MV-4-11 (cell line): ENCODE measurements at places on chromosomes 7 and 10.

DNA sequence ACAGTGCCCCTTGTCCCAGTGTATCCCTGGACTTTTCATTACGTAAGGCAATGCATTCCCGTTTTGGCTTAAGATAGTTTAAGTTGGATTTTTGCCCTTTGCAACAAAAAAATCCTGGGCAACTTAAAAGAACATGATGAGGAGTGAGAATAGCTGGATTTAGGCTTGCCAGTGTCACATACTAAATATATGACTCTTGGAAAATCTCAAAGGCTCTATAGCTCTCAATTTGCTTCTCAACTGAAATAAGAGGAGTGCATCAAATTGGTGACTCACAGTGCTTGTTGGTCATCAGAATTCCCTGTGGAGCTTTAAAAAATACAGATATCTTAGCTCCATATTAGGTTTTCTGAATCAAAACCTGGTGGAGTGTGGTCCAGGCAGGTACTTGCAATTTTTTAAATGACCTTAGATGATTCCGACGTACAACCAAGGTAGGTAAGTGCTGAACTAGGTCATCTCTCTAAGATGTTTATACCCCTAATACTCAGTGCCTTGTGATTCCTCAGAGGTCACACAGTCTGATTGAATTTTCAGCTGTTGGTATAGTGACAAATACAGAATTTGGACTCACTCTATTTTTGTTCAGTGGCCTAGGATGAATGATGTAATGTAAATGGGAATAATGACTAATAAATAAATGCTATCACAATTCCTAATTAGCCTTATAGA lies 33.9 kb upstream of the ORC5 start:
- DNase-seq = no peak

DNA sequence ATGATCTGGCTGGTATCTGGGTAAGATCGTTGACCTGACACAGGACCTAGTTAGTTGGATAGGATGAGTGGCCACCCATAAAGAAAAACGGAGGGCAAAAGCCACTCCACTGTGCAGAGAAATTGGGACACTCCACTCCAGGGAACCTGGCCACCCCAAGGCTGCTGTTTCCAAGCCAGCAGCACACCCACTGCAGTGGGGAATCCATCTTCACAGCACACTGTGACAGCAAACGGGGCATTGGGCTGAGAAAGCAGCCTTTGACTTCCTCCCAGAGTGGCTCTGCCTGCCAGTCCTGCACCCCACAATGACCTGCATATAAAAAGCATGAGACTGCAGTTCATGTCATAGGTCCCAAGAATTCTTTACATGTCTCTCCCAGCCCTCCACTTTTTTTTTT lies 52.9 kb downstream of the MTPN start:
- DNase-seq = no peak

- DNase-seq = peak; percentile 48
These were observed 276.8 kb upstream of the AKR1E2 start for GRCh38 chr10:4549139-4549653.

DNA sequence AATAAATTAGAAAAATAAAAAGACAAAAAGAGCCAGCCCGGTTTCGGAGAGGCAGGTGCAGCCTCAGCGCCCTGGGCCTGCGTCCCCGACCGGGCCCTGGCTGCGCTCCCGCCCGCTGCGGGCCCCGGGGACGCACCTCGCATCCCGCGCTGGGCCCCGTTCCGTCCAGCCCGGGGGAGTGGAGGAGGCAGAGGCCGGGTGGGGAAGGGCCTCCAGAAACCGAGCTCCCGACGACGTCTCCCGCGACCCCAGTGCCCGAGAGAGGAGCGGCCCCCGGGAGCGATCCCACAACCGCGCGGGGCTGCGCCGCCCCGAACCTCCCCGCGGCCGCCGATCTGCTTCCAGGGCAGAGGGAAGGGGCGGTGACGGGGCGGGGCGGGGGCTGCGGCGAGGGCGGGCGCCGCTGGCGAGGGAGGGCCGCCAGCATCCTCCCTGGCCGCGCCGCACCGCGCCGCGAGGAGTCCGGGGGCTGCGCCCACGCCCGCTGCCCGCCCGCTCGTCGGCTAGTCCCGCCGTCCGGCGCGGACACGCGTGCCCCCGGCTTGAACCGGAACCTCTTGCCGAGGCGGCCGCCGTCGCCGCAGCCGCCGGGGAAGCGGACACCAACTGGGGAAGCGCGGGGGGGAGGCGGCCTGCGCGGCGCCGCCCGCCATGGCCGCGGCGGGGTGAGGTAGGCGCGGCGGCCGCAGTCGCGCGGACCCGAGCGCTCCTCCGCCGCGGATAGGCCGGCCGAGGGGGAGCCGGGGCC lies at the start of gene CCNY:
Gene CCNY, plus strand, starts transcription at position 426 of the 748 bp plus-strand sequence. CDS start 545 bp downstream, outside the sequence.
- peak; percentile 34 for DNase-seq

DNA sequence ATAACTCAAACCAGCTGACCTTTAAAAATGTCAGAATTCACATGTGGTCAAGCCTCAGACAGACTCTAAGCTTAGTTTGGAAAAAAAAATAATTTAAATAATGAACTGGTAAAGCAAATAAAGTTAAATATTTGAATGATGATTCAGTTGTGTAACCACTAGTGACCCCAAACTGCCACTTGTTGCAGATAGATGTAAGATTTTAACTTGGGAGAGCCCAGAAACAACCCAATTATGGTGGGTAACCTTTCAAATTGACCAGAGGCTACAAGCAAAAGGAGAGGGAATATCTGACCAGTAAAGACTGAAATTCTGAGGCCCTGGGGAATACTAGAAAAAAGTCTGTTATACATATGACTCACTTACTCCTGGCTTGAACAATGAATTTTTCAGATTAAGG lies 268.1 kb downstream of the HPSE2 start:
- no peak for DNase-seq

DNA sequence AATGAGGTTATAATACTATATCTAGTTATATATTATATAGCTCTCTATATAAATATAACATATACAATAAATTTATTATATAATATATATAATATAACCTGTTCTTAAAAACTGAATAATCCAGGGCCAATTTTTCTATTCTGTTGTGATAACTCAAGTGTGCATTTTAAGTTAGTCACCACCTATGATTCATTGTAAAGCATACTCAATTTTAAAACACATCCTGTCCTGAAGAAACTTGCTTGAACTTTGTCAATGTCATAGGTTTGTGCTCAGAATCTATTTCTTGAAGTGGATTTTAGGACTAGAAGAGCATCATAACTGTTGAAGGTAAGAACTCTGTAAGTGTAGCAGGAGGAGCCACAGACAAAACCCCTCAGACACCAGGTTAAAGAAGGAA lies 1209.8 kb downstream of the REEP3 start:
- no peak for DNase-seq

DNA sequence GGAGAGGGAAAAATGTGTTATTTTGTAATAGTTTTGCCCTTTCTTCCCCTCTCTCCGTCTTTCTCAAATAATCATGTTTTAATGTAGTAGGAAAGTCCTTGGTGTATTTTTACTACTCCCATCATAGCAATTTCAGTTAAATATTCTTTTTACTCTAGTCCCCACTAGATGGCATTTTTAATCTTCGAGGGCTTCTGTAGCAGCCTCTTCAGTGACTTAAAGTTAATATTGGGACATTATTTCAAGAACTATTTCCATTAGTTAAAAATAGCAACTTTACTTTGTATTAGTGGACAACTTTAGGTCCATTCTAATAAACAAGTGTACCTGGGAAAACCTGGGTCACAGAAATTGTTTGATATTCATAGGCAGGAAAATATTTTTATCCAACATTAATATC lies 23.0 kb downstream of the EDRF1 start:
- DNase-seq = no peak

DNA sequence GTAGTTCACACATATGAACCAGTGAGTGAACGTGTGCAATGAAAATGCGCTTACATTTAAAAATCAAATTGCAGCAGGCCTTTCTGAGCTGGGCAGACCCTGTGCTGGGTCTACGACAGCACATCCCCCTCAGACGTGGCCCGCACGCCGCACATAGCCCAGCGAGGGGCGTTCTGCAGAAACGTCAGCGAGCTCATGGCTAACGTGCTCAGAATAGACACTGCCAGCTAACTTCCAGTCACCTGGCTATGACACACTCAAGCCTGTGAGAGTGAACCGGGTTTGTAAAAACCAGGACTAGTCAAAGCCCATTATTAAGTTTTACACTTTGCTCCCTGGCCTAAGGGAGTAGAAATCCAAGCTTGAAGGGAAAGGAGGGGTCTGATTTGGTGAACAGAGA lies 108.1 kb upstream of the INSIG1 start:
- DNase-seq = no peak

DNA sequence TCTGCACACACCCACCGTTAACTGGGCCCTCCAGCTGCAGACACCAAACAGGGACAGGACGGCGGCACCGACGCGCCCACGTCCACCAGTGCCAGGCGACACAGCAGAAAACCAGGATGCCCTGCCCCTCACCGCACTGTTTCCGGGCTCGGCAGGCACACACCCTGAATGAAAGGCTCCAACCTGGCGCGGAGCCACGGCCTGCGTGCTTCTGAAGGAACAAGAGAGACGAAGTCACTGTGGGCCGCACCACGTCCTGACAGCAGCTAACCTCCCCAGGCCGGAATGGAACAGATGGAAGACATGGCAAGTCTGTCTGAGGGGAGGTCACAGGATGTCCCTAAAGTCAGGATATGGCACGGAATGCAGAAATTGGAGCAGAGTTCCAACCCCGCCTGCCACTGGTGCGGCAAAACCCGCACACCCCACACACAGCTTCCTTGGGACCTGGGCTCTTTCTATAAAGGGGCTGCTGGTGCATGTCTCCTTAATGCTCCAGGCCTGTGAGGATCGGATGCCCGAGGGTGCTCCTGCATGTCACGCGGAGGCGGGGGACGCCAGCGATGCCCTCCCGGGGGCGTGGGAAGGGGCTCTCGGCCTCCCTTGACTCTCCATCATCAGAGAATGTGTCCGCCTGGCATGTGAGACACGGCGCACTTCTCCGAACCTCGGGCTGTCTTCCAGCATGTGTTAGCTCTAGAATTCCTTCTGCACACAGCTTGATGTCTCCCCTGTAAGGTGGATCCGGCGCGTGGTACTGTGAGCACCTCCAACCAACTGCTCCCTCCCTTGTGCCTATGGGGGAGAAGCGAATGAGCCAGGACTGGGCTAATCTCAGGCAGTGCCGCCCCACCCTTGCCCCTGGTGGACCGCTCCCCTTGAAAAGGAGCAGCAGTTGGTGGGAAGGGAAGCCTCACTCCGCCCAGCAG lies 3.9 kb upstream of the GPER1 start:
- no peak for DNase-seq

- no peak for DNase-seq
These were observed 357.2 kb downstream of the HPSE2 start for GRCh38 chr10:98878418-98878817.

DNA sequence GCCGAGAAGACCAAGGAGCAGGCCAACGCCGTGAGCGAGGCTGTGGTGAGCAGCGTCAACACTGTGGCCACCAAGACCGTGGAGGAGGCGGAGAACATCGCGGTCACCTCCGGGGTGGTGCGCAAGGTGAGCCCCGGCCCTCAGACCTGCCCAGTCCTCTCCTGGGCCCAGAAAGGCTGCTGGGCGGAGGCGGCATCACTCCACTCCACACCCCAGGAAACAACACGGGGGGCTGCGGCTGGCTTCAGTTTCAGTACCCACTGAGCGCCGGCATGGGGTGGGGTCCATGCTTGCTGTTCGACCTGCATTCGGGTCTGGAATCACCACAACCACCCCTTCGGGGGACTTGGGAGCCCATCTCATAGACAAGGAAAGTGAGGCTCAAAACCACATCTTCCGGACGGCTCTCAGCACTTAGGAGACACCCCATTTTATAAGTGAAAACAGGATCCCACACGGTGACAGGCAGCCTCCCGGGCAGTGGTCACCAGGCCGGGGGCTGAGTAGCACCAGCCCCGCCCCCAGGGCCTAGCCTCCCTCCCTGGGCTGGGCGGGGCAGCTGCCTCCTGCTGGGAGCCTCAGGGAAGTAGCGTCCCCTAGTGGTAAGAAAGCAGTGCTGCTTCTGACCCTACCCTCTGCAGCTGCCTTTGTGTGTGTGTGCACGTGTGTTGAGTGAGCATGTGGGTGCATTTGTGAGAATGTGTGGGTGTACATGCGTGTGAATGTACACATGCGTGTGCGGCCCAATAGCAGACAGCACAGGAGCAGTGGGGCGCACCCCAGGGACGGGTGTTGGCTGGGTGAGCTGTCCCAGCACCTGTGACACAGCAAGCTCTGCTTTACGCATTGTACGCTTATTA lies 1.8 kb downstream of the SNCG start:
- DNase-seq = peak; percentile 38

DNA sequence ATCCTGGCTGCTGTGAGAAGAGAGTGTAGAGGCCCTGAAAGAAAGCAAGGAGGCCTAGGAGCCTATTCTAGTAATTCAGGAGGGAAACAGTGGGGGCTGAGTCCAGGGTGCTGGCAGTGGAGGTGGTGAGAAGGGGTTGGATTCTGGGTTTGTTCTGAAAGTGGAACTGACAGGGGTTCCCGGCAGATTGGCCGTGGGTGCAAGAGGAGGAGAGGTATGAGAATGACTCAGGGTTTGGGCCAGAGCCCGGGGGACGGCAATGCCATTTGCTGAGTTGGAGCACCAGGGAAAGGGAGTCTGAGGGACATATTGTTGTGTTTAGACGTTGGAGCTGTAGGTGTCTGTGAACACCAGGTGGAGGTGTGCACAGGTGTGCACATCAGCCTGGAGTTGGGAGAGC lies 38.5 kb downstream of the NPTX2 start:
- DNase-seq = no peak

GRCh38 chr7:154789404-154789803 lies 213.5 kb downstream of the PAXIP1 start:
- peak; percentile 5 for DNase-seq

GRCh38 chr7:138030679-138031351 lies 28.9 kb upstream of the CREB3L2 start:
- peak; percentile 25 for DNase-seq

GRCh38 chr10:22736134-22736533 lies 21.8 kb upstream of the PIP4K2A start:
- DNase-seq = peak; percentile 14

- DNase-seq = no peak
These were observed 12.8 kb upstream of the GNAT3 start for GRCh38 chr7:80524693-80525092.

DNA sequence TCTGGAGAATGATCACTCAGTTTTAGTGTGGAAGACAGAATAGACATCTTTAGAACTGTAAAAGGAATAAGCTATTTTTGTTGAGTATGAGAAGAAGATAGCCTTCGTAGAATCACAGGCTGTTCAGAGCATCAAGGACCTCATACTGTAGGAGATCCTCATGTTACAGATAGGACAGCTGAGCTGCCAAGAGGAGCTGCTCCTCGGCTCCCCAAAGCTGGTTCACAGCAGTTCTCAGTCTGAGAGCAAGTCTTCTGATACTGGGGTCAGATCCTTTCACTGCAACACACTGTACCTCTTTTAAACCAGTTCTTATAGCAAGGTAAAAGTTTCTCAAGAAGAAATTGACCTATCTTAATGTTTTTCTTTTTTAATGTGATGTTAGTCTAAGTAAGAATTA lies 17.1 kb downstream of the CCNY start:
- no peak for DNase-seq

DNA sequence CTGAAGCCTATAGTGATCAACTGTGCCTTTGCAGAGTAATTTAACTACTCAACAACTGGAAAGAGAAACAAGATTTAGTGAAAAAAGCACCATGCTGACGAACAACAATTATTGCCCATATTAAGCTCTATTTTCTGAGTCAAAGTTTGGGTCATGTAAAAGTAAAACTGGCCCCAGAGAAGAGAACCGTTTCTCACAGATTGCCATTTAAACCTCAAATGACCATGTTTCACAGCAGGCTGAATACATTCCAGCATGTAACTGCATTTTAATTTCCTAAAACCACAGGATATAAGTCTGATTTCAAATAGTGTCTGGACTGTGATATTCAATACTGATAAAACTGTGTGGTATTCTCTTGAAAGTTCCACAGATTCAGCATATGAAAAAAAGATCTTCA lies 140.7 kb downstream of the ATE1 start:
- DNase-seq = no peak

- DNase-seq = no peak
These were observed 19.5 kb upstream of the TNPO3 start for GRCh38 chr7:129074361-129074871.
